ENCODE measurements at places on chromosomes 6 and 20.

DNA sequence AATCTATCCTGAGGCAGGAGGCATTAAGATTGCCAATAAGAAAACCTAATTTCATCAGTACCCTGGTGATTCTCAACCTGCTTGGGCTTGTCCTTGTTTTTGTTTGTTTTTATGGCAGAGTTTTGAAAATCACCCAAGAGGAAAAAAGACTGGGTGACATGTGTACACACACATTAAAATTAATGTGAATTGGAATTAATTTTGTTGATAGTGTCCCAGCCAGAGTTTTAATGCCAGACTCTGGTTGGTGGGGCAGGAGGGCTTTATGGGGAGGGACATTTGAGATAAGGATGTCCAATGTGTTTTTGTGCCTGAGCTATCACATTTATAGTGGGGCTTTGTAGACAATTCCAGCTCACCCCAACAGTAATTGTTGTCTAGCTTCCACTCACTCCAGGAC is 184.6 kb downstream of the ID4 start:
- DNase-seq: no peak

DNA sequence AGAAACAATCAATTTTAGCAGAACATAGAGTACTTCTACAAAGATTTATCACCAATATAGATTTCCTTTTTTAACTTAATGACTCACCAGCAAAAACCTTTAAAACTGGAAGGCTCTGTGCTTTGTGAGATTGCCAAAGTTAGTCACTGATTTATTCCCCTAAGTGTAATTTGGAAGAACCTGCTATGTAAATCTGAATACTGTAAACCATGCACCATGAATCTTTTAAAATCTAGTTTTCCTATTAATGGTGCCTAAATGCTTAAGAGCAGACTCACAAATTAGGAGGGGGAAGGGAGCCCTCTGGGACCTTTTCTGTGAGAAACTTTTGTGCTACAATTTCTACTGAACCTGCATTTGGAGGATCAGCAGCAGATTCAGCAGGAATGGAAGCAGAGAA is 57.8 kb upstream of the PNRC1 start:
- DNase-seq: no peak

- DNase-seq: no peak
Observed at GRCh38 chr20:10436053-10436699, 1.1 kb downstream of the SLX4IP start.

DNA sequence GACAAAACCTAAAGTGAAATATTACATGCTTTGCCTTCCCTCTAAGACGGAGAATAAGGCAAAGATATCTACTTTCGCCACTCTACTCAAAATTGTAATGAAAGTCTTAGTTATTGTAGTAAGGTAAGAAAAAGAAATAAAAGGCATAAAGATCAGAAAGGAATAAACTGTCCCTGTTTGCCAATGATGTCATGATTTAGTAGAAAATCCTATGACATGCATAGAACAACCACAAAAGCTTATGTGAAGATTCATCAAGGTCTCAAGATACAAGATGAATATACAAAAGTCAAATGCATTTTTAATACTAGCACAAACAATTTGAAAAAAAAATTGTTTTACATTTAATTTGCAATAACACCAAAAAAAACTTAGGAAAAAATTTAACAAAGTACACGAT is 64.0 kb upstream of the FOXQ1 start:
- no peak for DNase-seq

DNA sequence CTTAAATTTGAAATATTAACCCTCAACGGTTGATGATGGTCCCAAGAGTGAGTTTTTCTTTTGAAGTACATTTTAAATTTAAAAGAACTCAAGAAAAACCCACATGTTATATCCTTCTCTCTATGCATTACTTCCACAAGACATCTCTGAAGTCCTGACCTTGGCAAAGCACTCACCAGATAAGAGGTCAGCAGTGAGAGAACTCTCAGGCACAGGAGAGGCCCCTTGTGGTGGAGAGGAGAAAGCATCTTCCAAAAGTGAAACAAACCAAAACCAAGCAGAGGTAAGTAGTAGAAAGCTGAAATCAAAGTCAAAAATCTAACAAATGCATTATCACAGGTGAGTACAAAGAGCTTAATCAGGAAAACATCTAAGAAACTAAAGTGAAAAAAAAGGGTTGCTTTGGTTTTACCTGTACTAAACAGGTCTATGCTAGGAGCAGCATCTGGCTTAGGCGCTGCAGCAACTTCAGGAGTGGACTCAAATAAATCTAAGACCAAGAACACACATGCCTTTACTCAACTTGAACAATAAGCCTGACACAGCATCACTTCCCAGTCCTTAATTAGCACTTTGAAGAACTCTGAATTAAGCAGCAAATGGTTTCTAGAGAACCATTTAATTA is 80.5 kb downstream of the PRSS35 start:
- no peak for DNase-seq

DNA sequence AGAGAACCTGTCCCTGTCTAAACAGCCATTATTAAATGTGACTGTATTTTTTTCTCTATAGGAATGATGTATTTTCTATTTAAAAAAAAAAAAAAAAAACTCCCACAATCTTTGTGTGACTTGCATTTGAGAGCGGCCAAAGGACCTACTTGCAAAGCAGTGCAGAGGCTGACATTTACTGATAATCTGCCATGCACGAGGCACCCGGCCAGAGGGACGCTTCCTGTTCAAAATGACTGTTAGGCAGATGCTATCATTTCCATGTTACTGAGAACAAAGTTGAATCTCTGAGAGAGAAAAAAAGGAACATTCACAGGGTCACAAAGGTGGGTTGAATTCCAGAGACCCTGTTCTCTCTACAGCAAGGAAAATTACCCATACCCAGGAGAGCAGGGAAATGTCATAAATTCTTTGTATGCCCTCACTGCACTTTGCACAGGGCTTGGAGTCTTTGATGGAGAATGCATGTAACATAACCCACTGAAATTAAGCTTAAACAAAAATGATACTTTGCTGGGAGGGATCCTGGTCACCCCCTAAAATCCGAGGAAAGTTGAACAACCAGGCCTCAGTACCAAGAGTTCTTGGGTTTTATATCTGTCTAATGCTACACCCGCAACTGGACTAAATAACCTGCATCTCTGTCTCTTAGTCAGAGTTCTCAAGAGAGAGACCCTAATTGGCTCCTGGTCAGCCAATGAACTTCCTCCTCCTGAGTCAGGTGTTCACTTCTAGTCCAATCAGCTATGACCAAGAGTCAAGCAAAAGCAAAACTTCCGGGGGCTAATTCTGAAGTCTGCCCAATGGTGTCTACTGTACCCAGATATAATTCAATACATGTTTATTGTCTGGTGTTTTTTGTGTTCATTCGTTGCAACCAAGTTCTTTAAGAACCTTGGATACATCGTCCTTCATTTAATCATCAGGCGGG is 61.2 kb downstream of the GCLC start:
- DNase-seq: no peak

DNA sequence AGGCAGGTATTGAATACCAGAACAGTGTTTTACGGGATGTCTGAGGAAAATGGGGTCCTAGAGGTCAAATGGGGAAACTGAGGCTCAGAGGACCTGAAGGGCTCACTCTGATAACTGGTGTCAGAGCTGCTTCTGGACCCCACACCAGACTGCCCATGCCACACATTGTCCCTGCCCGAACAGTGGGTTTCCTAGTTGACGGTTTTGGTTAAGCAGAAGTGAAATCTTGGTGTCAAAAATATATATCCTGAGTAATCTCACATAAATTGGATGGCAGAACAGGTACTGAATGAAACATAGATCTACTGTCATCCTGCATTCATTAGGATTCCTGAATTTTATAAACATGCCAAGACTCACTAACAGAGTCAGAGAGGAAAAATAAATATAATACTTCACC is 16.3 kb downstream of the NOX3 start:
- no peak for DNase-seq
